ENCODE measurements at places on chromosomes 11 and 22. TPM values are rescaled to one million over a fixed set of nuclear protein-coding genes. Genes with fewer than 3 reads are reported as not detected.

DNA sequence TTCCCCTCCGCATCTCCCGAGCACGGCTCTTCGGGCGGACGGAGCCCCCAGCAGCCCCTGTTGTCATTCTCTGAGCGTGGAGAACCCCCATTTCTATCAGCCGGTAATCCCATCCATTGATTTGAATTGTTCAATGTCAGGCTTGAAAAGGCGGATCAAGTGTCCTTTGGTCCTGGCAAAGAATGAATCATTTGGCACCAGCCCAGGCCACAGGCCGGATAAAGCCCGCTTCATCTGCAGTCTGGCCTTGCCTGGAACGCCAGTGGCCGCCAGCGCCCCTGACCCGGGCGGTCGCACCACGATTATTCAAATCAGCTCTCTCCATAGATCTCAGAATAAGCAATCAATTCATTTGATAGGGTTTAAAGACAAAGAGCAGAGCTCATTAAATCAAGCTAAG, 188.9 kb downstream of the BRD1 start:
- no peak for DNase-seq

DNA sequence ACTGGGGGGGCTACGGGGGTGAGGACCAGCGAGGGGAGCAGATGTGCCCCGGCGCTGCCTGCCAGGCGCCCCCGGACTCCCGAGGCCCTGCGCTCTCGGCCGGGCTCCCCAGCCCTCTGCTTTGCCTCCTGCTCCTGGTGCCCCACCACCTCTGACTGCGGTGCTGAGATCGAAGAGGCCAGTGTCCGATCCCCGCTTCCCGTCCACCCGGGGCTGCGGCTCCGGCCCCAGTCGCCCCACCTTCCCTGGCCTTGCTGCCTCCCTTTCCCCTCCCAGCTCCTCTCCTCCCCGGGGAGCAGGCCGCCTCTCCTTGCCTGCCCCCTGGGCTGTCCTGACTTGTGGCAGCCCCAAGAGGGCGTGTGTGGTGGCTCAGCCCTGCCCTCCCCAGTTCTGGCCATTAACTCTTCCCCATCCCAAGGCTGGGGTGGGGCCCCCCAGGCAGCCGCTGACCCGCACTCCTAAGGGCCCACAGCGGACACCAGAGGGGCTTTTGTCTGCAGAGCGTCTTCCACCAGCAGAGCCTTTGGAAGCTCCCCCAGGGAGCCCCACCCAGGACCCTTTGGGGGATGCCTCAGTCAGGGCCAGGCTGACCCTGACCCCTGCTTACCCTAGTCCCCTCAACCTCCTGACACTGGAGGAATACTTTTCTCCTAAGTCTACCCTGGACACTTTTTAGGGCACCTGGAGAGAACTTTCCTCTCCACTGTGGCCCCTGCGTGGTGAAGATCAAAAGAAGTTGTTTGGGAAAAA, 16.6 kb downstream of the RTN4RL2 start:
- no peak for DNase-seq

- DNase-seq, result no peak
Observed at GRCh38 chr11:20873054-20873453, 203.7 kb downstream of the NELL1 start.

DNA sequence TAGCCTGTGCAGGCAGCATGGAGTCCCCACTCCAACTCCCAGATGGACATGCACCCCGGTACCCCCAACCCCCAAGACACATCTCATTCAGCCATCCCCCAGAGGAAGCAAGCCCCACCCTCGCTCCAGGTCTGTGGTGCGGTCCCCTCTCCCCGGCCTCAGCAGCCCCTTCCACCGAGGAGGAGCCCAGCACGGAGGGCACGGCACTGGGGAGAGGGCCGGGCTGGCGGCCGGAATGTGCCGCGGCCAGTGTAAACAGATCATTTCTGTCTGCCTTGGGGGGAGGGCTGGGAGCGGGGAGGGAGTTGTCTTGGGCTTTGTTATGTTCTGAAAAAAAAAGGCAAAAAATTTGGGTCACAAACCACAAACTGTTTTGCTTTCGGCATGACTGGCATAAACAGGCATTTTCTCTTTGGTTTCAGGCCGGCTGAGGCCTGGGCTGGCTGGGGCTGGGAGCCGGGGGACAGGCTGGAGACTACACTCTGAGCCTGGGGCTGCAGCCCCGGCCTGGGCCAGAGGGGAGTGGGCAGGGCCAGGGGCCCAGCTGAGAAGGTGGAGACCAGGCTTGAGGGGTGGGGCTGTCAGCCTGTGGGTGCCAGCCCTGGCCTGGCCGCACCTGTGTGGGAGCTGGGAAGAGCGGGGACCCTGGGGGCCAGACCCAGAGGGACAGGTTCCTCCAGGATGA, 16.8 kb downstream of the IGF2 start:
- no peak for DNase-seq

Gene TRIM34
- total RNA-seq, result 4.3 TPM

Data from natural killer cell treated with Interleukin-12 subunit alpha and Interleukin-12 subunit beta and Interleukin-15 and Interleukin-18, amount 100 ng/mL, for 72 hours (primary cell).